ENCODE measurements at places on chromosomes 2 and 18.

DNA sequence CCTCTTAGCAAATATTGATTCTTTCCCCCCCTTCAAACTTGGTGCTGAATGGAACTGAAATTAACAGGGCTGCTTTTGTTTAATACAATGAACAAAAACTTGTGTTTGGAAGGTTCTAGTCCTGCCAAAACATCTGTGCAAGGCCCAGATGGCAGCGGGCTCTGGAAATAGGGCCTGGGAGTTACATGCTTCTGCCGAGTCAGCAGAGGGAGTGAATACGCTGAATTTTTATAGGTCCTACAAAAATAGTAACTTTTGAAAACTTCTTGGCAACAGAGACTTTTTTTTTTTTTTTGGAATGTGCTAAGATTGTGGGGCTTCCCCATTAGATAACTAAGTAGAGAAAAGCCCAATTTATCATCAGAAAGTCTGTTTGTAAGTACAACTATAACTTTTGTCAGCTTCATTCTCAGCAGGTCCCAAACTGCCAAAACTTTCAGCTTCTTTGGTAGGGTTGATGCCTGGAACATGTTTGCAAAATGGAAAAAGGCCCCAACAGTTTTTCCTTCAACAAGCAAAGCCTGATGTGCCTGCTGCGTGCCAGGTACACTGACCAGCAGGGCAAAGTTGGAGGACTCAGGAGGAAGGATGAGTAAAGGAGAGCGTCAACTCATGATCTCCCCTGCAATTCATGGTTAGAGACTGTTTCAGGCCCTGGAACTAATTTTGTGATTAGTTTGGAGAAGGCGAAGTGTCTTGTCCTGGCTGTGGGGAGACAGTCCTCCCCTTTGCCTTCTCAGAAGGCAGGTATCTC, 45.1 kb upstream of the HDAC4 start:
- peak; percentile 35 for DNase-seq

- DNase-seq = no peak
Observed at GRCh38 chr2:205814039-205814364, 131.7 kb downstream of the NRP2 start.

DNA sequence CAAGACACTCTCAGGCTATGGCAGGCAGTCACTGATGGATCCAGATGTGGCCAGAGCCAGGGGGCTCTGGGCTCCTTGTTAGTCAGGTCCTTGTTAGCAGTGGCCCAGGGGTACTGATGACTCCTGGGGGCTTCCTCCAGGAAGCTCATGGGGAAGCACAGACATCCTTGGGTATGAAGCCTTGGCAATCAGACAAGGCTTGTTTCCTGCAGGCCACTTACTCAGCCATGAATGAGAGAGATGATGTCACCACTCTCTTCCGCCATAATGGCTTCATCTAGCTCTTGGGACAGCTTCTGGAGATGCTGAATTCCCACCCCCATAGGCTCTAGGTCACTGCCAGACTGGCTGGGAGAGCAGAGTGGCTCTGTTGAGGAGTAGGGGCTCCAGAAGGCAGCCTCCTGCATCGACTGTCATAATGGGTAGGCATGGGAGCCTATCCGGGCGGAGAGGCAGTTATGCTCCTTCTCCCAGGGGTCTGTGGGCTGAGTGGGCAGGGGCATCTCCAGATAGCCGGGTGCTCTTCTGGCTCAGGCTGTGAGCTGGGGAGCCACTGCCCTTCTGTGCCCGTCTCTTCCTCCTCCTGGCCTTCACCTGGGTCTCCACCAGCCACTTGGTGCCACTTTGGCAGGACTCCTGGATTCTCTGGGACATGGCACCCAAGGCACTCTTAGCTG, 40.2 kb upstream of the BMPR2 start:
- DNase-seq = no peak

GRCh38 chr18:35106845-35107148, 65.6 kb downstream of the MAPRE2 start:
- no peak for DNase-seq

GRCh38 chr2:232588680-232589585, 38.4 kb downstream of the EIF4E2 start:
- DNase-seq = no peak

GRCh38 chr2:172919732-172920131, 155.9 kb upstream of the MAP3K20 start:
- peak; percentile 5 for DNase-seq

- DNase-seq = no peak
Observed at GRCh38 chr18:3449512-3450011, 410 bp upstream of the TGIF1 start.

DNA sequence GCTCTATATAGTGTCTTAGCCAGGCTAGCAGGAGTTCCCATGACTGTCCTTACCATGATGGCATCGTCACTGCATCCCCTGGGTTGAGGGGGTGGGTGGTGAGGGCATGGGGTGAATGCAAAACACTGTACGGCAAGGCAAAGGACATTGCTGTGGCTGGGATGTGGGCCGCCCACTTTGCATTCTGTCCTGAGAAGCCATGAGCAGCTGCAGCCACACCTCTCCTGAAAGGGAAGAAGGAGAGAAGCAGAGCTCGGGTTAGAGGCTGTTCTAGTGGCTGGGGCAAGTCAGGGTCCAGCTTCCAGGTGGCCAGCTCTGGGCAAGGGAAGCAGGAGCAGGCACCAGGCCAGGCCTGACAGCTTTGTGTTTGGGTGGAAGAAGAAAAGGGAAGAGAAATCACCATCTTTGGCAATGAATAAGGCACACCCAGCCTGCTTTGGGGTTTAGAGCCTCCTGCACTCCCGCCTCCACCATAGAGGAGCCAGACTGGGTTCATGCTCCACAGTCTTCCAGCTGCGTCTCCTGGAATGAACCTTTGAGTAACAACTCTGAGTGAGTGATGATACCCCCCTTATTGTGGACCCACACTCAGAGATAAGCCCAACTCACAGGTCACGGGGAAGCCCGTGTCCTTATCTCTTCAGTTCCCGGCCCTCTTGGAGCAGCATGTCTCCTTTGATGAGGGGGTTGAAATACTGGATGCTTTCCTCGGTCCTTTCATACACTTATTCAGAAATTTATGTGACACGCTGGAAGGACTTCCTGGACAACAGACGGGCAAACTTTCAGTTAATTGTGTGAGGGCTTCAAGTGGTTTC, 63.4 kb downstream of the INPP4A start:
- no peak for DNase-seq

GRCh38 chr2:143688248-143688647, 559.0 kb downstream of the ARHGAP15 start:
- no peak for DNase-seq

- DNase-seq = no peak
Observed at GRCh38 chr2:205337274-205337673, 345.0 kb upstream of the NRP2 start.

DNA sequence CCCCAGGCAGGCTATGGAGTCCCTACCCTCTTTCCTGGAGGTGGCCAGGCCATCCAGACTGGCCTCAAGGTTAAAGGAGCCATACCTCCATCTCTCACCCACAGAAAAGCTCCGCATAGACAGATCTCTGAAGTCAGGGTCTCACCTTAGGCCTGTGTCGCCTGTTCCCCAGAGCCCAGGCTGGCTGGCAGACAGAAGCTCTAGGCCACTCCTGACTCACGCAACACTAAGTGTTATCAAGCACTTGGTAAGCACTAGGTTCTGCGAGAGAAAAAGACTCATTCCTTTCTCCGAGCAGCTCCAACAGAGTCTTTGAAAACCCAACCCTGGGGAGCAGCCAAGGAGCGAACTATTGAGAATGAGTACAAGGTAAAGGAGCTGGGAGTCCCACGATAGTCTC, 6.1 kb downstream of the SMAD7 start:
- no peak for DNase-seq

DNA sequence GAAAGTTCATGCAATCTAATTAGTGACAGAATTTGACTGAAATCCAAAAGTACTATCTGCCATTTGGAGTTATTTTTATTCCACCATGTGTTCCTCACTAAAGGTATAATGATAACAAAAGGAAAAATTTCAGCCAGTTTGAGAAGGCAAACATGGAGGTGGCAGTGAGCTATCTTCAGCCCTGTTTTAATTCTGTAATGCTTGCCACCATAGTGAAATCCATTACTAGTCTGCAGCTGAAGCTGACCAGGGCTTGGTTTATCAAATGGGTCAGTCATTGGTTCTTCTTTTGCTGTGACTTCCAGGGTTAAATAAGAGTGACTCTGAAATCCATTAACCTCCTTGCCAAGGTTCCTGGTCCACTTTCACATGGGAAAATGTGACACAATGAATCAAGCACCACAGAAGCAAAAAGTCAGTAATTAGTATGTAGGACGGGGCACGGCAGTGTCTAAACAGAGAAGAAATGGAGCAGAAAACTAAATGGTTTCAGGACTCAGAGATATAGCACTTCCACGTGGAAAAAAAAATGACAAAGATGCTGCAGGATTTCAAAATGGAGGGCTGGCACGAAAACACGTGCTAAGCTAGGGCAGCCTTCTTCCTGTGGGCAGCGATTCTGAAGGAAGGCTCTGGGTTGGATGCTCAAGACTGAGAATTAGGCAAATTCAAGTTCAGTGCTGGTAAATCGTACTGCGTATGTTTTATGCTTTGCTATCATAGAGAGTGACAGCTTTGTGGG, 87.2 kb downstream of the EPHA4 start:
- no peak for DNase-seq

GRCh38 chr2:217220228-217221013, 360.6 kb upstream of the TNP1 start:
- no peak for DNase-seq

- no peak for DNase-seq
Observed at GRCh38 chr18:54742659-54743604, 85.3 kb upstream of the RAB27B start.

- no peak for DNase-seq
Observed at GRCh38 chr2:1621041-1621440, 123.3 kb downstream of the PXDN start.

GRCh38 chr2:199606193-199606780, 148.5 kb upstream of the SATB2 start:
- DNase-seq = no peak

DNA sequence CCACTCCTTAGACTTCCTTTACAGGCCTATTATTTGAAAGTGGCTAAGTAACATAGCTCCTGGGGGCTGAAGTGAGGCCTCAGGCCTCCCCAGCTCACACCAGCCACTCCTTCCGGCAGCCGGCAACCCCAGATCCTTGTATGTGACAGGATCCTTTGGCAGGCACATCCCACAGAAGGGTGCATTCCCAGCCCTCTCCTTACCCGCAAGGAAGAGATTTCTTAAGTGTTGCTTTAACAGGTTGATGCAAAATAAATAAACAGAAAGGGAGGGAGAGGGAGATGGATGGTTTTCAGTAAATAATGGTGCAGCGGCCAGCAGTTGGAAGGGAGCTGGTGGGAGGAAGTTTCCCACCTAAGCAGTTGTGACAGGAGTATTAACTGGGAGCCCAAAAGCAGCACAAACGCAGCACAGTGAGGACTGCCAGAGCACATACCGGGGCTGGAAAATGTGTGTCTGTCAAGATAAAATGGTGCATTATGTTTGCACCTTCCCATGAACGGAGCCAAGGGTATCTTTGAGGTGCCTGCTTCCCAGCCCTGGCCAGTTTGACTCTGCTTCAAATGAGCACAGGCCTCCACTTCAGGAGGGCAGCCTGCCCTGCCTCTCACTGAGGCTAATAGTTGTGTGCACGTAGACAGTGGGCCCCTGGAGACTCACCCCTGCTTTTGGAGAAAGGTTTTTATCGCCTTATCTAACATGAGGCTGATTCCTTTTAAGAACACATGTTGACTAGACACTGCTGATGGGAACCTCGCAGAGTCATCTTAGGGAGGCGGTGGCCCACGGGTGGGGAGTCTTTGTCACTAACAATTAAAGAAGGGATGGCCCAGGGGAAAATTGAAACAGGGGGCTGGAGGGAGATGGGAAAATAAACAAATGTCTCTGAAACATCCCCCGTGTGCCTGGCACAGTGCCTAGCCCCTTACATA, 32.8 kb downstream of the NRP2 start:
- DNase-seq = no peak

DNA sequence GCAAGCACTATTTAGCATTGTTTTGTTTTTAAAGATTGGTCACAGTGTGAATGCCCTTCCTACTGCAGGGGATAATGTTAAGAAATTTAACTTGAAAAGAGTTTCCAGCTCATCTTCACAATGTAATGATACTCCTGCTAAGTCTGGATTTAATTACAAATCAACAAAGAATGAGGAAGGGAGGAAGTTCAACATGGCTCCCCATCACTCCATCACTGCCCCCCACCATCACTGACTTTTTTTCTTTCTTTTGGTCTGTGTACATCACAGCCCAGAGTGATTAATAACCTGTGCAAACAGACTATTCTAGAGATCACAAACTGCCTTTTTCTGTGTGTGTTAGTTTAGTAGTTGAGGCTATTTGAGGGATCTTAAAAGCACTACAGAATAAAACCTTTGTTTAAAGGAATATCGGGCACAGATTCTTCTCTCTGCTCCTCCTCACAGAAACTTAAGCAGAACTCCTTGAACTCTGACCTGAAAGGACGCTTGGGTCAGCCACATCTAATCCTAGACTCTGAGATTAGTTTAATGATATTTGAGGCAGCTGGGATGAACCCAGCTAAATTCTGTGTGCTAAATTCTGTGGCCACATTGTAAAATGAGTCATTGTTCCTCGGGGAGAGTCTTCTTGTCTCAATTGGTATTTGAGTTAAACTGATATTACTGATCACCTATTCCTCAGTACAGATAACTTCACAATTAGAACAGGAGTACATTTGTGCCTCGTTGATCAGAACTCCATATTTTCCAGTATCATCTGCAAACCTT, 47.8 kb downstream of the SATB2 start:
- DNase-seq = no peak

DNA sequence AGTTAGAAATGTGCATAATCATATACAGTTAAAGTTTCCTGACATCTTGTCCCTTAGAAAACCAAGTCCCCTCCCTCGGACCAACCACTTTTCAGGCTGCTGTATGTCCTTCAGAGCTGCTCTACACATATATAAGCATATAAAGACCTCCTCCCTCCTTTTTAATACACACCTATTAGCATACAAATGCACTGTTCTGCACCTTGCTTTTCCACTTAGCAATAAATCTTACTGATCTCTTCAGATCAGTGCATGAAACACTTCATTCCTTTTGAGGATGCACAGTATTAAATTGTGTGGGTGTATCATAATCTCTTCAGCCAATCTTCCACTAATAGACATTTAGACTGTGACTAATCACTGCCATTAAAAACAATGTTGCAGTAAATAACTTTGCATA, 79.8 kb downstream of the CNTNAP5 start:
- no peak for DNase-seq

- DNase-seq = no peak
Observed at GRCh38 chr2:9749546-9750223, 93.6 kb upstream of the TAF1B start.

- DNase-seq = no peak
Observed at GRCh38 chr18:76468345-76469304, 26.4 kb downstream of the ZNF516 start.

DNA sequence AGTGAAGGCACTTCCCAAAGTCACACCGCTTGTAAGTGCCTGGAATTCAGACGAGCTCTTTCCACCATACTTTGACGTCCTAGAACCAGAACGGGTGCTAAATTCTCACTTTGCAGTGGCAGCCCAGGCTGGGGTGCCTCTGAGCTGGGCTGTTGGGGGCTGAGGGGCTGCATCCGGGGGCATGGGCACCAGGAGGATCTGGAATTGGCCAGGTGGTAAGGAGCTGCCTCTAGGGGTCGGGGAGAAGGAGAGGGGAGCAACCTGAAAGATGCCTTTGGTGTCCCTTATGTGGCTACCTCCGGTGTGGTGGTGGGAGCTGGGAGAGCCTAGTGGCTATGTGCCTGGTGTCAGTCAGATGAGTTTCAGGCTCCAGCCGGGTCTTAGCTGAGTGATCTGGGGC, 7.1 kb downstream of the ATOH8 start:
- DNase-seq = no peak

GRCh38 chr2:168494190-168494711, 38.2 kb downstream of the CERS6 start:
- DNase-seq = no peak
